ENCODE measurements at places on chromosomes 2 and 18.

DNA sequence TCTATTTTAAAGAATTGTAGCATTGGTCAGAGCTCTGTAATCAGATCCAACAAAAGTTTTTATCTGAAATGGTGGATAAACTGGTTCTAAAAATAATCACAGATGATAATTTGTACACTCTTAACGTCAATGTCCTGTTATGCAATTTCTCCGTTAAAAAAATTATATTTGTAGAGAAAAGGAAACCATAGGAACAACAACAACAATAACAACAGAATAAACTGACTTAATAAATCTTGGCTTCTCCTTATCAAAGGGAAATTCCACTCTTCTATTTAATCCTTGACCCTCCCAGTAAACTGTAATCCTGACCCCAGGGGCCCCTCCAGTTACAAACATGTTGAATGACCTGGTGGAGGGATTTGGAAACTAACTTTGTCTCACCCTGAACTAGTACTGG, 78.6 kb upstream of the ZFP36L2 start:
- no peak for DNase-seq

DNA sequence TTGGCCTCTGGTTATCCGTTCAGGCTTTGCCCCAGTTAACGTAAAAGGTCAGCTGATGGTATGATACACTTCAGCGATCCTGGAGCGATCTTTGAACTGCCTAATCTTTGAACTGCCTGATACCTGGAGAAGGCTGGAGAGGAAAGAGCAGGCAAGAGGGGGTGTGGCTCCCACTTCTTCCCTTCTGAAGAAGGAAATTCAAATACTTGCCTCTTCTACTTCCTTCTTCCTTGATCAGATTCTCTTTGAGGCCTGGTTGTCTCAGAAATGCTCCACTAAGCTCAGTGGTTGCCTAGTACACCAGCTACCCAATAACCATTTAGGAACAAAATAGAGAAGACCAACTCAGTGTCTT, 619 bp downstream of the GALM start:
- no peak for DNase-seq

DNA sequence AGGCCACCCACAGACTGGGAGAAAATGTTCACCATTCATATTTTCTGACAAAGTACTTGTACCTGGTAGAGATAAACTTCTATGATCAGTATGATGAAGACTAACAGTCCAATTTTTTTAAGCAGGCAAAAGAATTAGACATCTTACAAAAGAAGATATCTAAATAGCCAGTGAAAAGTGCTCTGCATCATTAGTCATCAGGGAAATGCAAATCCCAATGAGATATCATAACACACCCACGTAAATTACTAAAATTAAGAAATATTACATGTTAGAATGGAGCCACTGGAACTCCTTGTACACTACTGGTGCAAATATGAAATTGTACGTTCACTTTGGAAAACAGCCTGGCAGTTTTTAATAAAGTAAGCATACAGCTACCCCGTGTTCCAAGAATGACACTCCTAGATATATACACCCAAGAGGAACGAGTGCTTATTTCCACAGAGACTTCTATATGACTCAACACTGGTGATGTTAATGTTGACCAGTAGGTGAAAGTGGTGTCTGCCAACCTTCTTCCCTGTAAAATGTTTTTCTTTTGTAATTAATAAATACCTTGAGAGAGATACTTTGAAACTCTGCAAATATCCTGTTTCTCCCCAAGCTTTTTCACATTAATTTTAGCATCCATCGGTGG, 80.3 kb downstream of the NPAS2 start:
- DNase-seq: no peak

GRCh38 chr2:150697596-150697995, 210.1 kb upstream of the RND3 start:
- no peak for DNase-seq

GRCh38 chr2:202778217-202778616, 93.3 kb downstream of the ICA1L start:
- no peak for DNase-seq

DNA sequence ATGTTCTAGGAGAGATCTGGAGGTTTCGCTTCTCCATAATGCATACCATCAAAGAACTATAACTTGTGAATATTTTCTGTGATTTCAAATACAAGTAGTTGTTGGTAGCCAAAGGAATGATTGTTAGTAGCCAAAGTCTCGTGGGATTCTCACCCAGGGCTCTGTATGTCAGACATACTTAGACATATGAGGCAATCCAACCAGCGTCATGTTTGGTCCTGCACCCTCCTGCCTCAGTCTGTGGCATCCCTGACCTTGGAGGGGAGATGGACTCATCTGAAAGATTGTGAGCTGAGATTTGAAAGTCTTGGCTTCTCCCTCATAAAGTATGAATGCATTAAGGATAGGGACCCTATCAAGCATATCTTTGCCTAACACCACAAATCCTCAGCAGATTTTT, 81.2 kb downstream of the CTIF start:
- no peak for DNase-seq

DNA sequence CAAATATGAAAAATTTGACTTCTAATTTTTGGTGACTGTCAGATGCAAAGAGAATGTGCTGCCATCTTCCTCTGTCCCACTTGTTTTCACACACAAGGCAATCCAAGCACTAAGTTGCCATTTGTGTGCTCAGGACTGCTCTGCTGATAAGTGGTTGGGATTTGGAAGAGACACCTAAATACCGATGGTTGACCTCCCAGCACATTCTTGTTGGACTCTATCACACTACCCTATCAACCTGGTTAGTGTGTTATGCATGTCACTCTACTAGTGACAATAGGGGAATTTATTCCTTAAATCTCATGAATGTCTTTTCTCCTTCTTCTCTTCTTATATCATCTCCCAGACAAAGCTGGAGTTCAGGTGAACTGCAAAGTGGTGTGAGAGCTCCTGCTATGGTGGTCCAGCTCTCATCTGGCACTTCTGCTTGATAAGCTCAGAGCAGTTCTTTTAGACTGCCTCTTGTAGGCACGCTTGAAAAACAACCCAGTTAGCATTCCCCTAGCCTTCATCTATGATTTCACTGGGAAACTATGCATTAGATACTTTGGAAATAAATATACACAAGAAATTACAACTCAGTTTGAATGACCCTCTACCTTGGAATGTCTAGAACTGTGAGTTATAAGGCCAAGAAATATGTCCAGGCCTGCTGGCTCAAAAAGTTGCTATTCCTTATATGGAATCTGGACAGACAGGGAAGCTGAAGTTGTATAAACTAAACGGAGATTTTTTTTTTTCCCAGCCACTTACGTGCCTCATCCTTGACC, 404.8 kb downstream of the MEIS1 start:
- peak; percentile 94 for DNase-seq

GRCh38 chr2:48424866-48425265, 105.1 kb upstream of the STON1 start:
- DNase-seq: no peak

GRCh38 chr2:17600556-17601204, 60.2 kb downstream of the VSNL1 start:
- DNase-seq: no peak

DNA sequence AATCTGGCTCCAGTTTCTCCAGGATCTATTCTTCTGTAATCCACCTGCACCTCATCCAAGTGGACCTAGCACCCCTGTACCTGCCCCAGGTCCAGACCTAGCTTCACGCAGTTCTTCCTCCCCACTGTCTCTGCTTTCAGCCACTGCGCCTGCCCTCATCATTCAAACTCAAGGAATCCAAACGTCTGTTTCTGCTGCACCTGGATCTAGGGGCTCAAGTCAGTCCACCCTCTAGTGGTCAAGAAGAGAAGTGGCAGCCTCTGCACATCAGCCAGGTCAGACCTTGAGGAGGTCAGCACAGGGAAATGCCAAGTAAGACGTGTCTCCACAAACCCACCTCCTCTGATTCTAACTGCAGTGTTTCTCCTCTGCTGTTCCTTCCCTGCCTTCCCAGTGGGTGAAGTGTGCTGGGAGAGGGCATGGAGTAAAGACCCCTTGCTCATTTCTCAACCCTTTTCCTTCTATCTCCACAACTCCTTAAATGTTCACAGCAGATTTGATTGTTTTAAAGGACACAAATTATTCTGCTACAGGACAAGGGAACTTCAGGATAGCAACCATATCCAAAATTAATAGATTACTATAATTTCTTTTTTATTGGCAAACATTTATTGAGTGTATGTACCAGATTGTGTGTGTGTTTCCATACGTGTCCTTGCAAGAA, 8.6 kb upstream of the RNF152 start:
- peak; percentile 58 for DNase-seq

DNA sequence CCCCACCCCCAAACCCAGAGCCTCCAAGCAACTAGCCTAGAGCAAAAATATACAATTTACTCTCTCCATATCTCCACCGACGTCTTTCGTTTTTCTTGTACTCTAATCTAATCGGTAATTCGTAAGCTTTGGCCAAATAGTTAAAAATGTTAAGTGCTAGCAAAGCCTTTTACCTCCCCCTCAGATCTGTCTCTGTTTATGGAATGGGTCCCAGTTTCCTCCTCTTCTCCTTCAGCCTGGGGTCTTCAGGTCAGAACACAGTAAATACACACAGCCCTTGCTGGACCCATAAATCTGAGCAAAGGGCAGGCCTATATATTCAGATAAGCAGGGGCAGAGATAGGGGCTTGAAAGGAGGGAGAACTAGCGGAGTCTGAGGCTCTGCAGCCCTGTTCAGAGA, 267.4 kb downstream of the MEIS1 start:
- no peak for DNase-seq

DNA sequence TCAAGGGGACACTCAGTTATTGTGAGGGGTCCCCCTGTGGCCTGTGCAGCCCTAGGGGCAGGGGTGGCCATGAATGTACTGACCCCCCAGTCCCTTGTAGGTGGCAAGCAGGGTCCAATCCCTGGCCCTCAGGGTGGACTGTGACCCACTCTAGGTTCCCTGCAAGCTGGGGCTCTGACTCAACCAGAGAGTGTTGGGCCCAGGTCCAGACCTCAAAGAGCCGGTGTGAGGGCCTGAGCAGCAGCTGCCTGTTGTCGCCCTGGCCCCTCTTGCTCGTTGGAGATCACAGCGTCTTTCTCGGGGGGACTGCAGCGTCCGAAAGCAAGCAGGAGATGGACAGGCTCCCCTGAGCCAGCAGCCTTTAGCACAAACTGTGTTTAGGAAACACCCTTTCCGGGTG, 66.8 kb upstream of the ATG16L1 start:
- DNase-seq: no peak

- no peak for DNase-seq
Observed at GRCh38 chr2:75233965-75234364, 34.6 kb upstream of the TACR1 start.
